MCF 10A (cell line): ENCODE measurements at places on chromosomes 1 and 21.

GRCh38 chr1:192529811-192530210 lies 45.8 kb upstream of the RGS1 start:
- no peaks in the 10 kb centered on the region for H3K36me3 ChIP-seq
- peaks cover 19% of the 10 kb centered on the region for H3K4me1 ChIP-seq
- H3K4me3 ChIP-seq = no peak overlapping the region
- no peak for DNase-seq
- no peaks in the 10 kb centered on the region for H3K27me3 ChIP-seq
- H3K27ac ChIP-seq = no peak overlapping the region

DNA sequence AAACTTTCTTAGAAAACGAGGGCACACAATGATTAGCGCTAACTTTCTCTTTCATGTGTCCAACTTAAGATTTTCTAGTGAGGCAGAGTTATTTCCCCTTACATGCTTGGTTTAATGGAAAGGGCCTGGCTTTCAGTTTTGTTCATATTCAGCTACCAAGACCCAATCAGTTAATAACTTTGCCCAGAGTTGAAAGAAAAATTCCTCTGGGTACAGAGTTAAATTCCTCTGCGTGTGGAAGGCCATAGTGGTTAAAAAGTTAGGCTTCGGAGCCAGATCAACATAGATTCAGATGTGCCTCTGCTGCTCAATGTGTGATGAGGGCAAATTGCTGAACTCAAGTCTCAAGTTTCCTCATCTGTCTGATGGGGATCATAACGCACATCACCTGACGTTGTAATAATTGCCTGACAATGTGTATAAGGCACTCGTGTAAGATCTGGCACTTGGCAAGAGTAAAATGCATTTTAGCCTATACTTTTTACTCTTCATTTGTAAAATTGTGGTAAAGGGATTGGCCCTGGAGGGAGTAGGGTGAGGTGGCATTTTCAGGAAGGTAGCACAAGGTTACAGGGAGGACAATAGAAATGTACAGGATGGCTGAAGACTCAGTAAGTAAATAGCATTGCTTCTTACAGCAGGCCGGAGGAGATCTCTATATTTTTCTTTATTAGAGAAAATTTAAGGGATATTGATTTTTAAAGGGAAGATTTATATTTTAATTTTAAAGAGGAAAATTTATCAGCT lies 103.4 kb downstream of the ROR1 start:
- no peaks in the 10 kb centered on the region for H3K27me3 ChIP-seq
- no peak overlapping the region for H3K4me3 ChIP-seq
- DNase-seq = no peak
- H3K36me3 ChIP-seq = peaks cover 5% of the 10 kb centered on the region

- no peak for DNase-seq
- H3K27me3 ChIP-seq = no peaks in the 10 kb centered on the region
- no peak overlapping the region for H3K27ac ChIP-seq
Observed at GRCh38 chr1:27129225-27129624, 25.7 kb downstream of the SLC9A1 start.

DNA sequence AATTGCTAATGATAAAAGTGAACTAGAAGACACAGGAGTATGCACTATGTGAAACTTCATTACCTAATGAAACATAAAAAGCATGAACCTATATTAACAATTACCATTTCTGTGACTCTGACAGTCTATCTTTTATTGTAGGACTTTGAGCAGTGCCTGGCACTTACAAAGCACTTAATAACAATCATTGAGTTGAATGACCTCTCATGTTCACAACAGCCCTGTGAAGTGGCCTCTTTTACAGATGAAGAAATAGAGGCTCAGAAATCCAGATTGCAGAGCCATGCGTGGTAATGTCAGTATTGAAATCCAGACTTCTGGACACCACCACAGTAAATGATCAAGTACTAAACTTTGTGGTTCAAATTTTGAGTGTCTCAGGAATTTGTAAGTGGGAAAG lies 326.4 kb downstream of the NTNG1 start:
- no peak for DNase-seq
- H3K27me3 ChIP-seq = no peaks in the 10 kb centered on the region
- no peak overlapping the region for H3K4me3 ChIP-seq
- H3K27ac ChIP-seq = no peak overlapping the region
- no peaks in the 10 kb centered on the region for H3K36me3 ChIP-seq

- peak overlapping the region; percentile 62 for H3K4me3 ChIP-seq
- peak; percentile 91 for DNase-seq
- H3K36me3 ChIP-seq = no peaks in the 10 kb centered on the region
- peak overlapping the region; percentile 32 for H3K27ac ChIP-seq
- H3K4me1 ChIP-seq = peaks cover 34% of the 10 kb centered on the region
Observed at GRCh38 chr1:54564312-54565112, 16.5 kb downstream of the ACOT11 start.

DNA sequence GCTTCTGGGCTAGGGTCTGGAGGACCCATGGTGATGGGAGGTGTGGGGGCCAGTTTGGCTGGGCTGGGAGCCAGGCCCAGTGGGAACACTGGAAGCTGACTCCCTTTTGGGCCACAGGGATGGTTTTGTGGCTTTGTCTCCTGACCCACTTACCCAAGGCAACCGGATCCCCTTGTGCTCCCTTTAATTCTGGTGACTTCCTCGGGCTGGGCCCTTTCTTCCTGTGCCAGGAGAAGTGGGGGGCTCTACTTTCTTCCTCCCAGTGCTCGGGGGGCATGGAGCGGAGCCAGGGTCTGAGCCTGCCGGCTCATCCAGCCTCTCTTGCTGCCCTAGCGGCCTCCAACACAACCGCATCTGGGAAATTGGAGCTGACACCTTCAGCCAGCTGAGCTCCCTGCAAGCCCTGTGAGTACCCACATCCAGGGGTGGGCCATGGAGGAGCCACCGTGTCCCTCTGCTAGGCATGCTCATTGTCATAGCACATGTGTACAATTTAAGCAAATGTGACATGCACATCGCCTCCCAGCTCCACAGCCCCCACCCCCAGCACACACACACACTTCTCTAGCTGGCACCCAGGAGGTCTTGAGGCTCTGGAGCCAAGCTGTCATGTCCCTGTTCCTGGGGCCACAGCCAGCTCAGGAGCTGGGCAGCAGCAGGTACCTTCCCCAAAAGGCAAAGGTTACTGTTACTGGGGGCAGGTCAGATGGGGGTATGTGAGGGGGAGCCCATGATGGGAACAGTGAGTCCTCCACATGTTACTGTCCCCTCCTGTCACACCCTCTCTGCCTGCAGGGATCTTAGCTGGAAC lies 35.0 kb downstream of the UBE2T start:
- DNase-seq = no peak
- H3K4me1 ChIP-seq = no peaks in the 10 kb centered on the region
- H3K27me3 ChIP-seq = no peaks in the 10 kb centered on the region
- H3K4me3 ChIP-seq = no peak overlapping the region
- H3K36me3 ChIP-seq = no peaks in the 10 kb centered on the region

DNA sequence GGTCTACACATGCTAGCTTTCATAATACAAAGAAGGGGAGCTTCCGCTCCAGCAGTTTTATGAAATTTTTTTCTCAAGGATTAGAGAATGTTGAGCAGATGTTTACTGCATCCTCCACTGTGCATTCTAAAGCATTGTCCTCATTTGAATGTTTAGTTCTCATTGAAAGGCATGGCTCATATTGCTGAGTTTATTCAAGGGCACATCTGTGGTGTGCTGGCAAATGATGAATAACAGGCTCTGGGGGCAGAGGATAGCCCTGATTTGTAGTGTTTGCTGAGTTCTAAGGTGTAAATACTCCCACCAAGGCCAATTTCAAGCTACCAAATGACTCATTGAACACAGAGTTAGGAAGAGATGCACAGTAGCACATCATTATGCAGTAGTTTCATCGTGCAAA lies 303.2 kb upstream of the FAM78B start:
- no peaks in the 10 kb centered on the region for H3K4me1 ChIP-seq
- DNase-seq = no peak
- H3K27ac ChIP-seq = no peak overlapping the region

- no peaks in the 10 kb centered on the region for H3K27me3 ChIP-seq
- H3K4me1 ChIP-seq = peaks cover 7% of the 10 kb centered on the region
- H3K36me3 ChIP-seq = no peaks in the 10 kb centered on the region
- no peak overlapping the region for H3K4me3 ChIP-seq
- no peak for DNase-seq
Observed at GRCh38 chr1:43634721-43635120, 15.2 kb upstream of the KDM4A start.

GRCh38 chr1:100152271-100152670 lies 19.3 kb downstream of the TRMT13 start:
- H3K4me1 ChIP-seq = no peaks in the 10 kb centered on the region
- DNase-seq = no peak
- no peaks in the 10 kb centered on the region for H3K27me3 ChIP-seq
- H3K4me3 ChIP-seq = no peak overlapping the region

- peak; percentile 93 for DNase-seq
- no peaks in the 10 kb centered on the region for H3K36me3 ChIP-seq
- H3K4me3 ChIP-seq = no peak overlapping the region
- no peaks in the 10 kb centered on the region for H3K27me3 ChIP-seq
Observed at GRCh38 chr1:200442537-200443156, 32.8 kb upstream of the ZNF281 start.

DNA sequence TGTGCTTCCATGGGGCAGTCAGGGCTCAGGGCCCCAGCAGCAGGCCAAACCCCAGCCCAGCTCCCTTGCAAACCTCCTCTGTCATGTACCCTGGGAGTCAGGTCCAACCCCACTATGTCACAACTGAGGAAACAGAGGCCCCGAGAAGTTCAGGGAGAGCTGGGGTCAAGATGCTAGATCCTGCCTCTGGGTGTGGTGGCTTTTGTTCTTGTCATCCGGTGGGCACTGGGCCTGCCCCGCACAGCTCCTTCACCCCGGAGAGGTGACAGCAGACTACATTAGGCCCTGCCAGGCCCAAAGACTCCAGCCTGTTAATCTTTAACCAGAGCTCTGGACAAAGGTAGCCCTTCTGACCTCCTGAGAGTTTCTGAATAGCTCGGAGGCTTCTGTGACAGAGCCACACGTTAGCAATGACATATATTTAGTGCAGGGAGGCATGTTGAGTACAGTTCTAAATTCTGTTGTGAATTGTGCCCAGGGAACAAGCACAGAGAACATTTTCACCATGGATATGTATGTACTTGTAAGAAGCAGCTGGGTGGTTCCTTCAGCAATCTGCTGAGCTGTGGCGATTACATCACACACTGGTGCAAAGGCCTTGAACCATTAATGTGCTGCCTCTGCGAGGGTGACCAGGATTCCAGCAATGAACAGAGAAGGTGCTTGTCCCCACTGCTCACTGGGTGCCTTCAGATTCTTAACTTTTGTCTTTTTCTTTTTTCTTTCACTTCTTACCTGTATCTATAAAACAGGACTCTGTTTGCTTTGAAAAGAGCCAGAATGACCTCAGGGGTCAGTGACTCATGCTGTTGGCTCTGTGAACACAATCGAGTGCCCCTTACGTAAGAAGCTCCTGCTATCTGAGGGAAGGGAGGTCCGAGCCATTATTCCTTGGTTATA lies 102.8 kb downstream of the RHOU start:
- H3K27ac ChIP-seq = peak overlapping the region; percentile 78
- H3K4me3 ChIP-seq = peak overlapping the region; percentile 4
- H3K27me3 ChIP-seq = peaks cover 42% of the 10 kb centered on the region
- H3K36me3 ChIP-seq = no peaks in the 10 kb centered on the region
- peaks cover 50% of the 10 kb centered on the region for H3K4me1 ChIP-seq
- peak; percentile 100 for DNase-seq

GRCh38 chr1:116900471-116901365 lies 9.0 kb upstream of the PTGFRN start:
- no peaks in the 10 kb centered on the region for H3K4me1 ChIP-seq
- H3K27me3 ChIP-seq = no peaks in the 10 kb centered on the region
- no peak overlapping the region for H3K4me3 ChIP-seq

- DNase-seq = peak; percentile 70
- H3K4me3 ChIP-seq = peak overlapping the region; percentile 21
- H3K27ac ChIP-seq = peak overlapping the region; percentile 27
- H3K27me3 ChIP-seq = no peaks in the 10 kb centered on the region
Observed at GRCh38 chr1:92583821-92584760, 97.4 kb upstream of the GFI1 start.

DNA sequence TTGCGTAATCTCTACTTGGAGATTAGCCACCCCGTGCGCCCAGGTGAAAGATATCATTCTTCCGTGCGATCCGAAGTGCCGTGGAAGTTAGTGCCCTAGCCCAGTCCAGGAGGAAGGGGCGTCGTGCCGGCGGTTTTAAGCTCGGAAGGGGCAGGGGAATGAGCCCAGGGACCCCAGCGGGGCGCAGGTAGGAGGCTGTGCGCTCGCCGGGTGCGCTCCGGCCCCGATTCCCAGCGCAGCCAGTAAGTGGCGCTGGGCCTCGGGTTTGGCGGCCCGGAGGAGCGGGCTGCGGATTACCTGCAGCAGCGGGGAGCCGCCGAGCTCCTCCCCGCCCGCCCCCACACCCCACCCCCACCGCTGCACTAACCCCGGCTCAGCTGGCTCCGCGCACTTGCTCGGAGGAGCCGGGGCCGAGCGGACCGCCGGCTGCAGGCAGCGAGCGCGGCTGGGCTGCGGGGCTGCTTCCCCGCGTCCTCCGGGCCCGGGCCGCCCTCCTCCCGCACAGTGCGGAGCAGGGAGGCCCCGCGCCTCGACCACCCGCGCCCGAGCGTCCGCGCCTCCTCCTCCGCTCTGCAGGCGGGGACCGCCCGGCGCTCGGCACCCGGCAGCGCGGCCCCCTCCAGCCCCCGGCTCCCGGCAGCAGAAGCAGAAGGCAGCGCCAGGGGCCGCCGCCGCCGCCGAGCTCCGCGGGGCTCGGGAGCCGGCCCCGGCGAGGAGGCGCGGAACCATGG lies at the start of gene RYR2:
RYR2 (plus strand) TSS at position 390 of the 731 bp plus-strand sequence; CDS start at position 728, 338 bp downstream.
- H3K36me3 ChIP-seq = no peaks in the 10 kb centered on the region
- no peak within 1 kb of the TSS for H3K4me3 ChIP-seq
- H3K4me1 ChIP-seq = peaks cover 5% of the 10 kb centered on the region
- H3K27ac ChIP-seq = no peak within 1 kb of the TSS
- DNase-seq = no peak
- no peaks in the 10 kb centered on the region for H3K27me3 ChIP-seq

DNA sequence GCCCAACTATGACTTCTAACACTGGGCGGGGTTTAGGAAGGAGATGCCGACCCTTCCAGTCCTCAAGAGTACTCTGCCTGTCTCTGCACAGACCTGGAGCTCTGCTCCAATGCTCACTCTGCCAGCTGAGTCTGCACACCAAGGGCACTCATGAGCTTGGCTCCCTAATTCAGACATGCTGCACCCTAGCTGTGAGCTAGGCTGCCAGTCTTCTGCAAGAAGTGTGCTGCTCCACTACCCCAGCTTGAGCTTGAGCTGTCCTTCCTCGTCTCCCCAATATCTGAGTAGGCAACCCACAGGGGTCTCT lies 13.2 kb downstream of the TP53BP2 start:
- H3K36me3 ChIP-seq = no peaks in the 10 kb centered on the region
- H3K4me1 ChIP-seq = peaks cover 21% of the 10 kb centered on the region
- H3K4me3 ChIP-seq = no peak overlapping the region
- H3K27ac ChIP-seq = peak overlapping the region; percentile 80
- DNase-seq = no peak

DNA sequence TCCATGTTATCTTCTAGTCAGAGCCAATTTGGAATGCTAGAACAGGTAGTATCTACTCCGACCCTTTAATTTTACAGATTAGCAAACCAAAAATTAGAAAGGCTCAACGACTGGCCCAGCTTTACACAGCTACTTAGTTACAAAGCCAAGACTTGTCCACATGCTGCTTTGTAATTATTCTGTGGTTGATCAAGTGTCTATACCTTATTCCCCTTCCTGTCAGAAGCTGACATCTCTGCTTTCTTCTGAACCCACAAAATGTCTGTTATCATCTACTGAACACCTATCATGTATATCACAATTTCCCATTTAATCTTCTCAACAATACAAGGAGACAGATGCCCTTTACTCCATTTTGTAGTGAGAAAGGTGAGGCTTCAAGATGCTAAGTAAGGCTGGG lies 15.6 kb downstream of the TGFBR3 start:
- no peak overlapping the region for H3K27ac ChIP-seq
- peaks cover 6% of the 10 kb centered on the region for H3K36me3 ChIP-seq
- no peaks in the 10 kb centered on the region for H3K27me3 ChIP-seq
- no peak overlapping the region for H3K4me3 ChIP-seq
- H3K4me1 ChIP-seq = peaks cover 38% of the 10 kb centered on the region
